ENCODE measurements at places on chromosomes 13 and 19. TPM values are rescaled to one million over a fixed set of nuclear protein-coding genes. Genes with fewer than 3 reads are reported as not detected.

ZNF570 gene
- total RNA-seq = 11.0 TPM

CGB8 gene
- not detected for total RNA-seq

ZNF285 gene
- total RNA-seq = 5.6 TPM

PLK5 gene
- 0.14 TPM for total RNA-seq

MARK4 gene
- 16.3 TPM for total RNA-seq

CEACAM3 gene
- not detected for total RNA-seq

C19orf67 gene
- not detected for total RNA-seq

IGFL2 gene
- total RNA-seq = 0.05 TPM

C5AR1 gene
- total RNA-seq = under 0.01 TPM

ANKLE1 gene
- 0.59 TPM for total RNA-seq

CEACAM20 gene
- total RNA-seq = not detected

ZSWIM9 gene
- total RNA-seq = 3.3 TPM

FLT3LG gene
- total RNA-seq = 2.1 TPM

VSTM2B gene
- not detected for total RNA-seq

CEACAM4 gene
- total RNA-seq = not detected
